ENCODE measurements at places on chromosomes 4 and X.
A peak's percentile ranks its signal among the peaks of the same experiment; 100 is the strongest.

- peak; percentile 49 for DNase-seq
Measured at GRCh38 chr4:99404595-99405287, 30.4 kb downstream of the ADH7 start.

DNA sequence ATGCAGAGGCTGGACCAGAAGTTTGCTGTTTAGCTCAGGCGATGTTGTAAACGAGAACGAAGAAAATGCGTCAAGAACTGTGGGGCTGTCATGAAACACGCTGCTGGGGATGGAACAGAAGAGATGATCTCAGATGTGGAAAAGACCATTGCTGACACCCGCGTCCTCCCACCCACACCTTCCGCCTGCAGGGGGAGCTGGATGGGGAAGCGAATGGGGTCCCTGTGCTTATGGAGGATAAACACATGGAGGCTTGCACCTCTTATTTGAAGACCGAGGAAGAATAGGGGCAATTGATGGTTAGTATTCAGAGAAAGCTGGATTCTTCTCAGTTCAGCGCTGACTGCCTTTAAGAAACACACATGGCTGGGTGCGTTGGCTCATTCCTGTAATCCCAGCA is 63.9 kb downstream of the GPR143 start:
- DNase-seq = no peak

DNA sequence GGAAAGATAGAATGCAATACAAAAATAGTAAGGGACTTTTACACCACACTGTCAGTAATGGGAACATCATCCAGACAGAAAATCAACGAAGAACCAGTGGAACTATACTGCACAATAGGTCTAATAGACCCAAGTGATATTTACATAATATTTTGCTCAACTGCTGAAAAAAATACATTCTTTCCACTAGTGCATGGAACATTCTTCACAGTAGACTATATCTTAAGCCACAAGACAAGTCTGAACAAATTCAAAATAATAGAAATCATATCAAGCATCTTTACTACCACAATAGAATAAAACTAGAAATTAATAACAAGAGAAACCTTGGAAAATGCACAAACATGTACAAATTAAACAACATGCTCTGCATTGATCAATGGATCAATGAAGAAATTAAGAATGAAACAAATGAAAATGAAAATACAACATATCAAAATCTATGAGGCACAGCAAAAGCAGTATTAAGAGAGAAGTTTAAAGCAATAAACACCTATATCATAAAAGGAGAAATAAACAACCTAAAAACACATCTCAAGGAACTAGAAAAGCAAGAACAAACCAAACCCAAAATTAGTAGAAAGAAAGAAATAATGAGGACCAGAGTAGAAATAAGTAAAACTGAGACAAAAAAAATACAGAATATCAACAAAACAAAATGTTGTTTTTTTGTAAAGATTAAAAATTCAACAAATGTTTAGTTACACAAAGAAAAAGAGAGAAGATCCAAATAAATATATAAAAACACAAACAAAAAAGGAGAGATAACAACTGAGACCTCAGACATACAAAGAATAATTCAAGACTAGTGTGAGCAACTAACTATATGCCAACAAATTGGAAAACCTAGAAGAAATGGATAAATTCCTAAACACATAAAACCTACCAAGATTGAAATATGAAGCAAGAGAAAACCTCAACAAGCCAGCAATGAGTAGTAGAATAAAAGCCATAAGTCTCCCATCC is 51.5 kb upstream of the ANTXR2 start:
- DNase-seq = no peak

- DNase-seq = no peak
Measured at GRCh38 chr4:25144870-25145481, 15.3 kb downstream of the SEPSECS start.

- peak; percentile 62 for DNase-seq
Measured at GRCh38 chrX:19563327-19563726, 48.0 kb upstream of the MAP3K15 start.

- no peak for DNase-seq
Measured at GRCh38 chr4:112377171-112377570, 80.0 kb downstream of the ALPK1 start.

DNA sequence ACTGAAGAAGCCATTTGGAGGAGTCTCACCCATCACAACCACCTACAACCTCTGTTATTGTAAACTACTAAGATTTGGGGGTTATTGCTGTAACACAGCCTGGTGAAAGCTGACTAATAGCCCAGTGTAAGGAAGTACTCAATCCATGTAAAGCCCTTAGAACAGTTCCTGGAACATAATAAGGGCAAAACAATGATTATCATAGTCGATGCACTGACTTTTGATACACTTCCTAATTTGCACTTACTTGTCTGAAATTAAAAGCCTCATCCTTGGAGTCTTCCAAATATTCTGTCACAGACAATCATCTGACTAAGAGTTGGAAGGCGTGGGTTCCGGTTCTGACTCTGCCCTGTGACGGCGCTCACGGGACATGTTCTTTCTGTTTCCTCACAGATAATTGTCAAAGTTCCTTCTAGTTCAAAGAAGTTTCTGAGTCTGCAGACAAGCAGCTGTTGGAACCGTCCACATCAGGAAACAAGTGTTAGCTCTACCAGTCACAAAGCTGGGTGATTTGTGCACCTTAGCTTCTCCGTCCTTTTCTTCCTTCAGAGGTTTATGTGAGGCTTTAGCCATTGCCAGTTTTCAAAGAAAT is 33.4 kb upstream of the RASGEF1B start:
- peak; percentile 20 for DNase-seq

DNA sequence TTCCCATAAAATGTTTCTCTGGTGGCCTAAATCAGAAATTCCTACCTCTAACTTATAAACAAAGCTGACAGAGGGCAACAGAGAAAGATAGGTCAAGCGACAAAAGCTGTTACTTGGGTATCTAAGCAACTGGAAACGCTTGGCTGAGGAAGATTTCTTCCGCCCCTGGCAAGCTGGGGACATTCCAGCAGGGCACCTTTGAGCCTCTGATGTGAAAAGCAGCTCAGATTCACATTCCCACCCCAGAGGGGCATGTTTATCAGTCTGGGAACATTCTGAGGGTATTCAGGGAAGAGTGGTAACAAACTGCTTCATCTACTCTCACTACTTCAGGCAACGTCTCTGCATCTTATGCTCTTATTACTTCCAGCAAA is 3.5 kb upstream of the CDS1 start:
- DNase-seq = no peak

- no peak for DNase-seq
Measured at GRCh38 chr4:185567381-185568376, 32.4 kb upstream of the PDLIM3 start.

GRCh38 chr4:7335344-7336066 is 99.2 kb downstream of the PSAPL1 start:
- DNase-seq = peak; percentile 52

DNA sequence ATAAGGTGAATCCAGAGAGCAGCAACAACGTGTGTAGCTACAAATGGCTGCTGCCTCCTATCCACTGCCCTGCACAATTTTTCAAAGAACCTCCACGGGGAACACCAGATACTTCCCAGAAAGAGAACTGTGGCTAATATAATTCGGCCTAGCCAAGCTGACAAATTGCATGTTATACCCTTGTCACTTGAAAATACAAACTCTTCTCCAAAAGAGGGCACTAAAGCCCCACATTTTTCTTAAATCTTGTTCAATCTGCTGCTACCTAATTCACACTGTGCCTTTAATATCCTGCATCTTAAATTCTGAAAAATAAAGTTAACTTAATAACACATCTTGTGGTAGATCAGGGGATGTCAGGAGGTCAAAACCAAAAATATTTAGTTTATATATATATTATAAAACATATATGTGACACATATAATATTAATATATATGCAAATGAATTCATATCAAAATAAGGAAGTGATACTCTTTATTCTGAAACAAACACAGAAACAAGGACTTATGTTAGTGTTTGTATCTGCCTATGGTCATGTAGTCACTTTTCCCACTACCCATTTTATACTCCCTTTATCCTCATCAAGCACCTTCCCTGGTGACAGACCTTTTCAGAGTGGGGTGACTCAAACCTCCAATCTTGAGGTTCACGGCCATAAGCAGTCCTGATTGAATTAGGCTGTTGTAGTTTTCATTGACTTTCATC is 24.1 kb downstream of the CT45A1 start:
- no peak for DNase-seq

DNA sequence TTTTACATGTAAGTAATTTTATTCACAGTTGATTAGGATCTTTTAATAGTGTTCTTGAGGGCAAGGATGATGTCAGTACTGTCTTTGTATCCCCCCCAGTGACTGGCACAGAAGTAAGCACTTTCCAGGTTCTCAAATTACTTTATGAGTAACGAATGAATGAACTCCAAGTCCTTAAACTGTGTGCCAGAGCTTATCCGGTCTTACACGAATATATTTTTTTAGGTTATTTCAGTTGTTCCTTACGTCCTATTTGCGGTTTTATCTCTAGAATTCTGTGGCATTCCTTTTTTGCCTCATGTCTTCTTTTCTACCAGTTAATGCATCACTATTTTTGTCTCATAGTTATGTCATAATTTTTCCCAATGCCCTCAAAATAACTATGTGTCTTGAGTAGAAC is 106.9 kb upstream of the MID1IP1 start:
- DNase-seq = no peak

DNA sequence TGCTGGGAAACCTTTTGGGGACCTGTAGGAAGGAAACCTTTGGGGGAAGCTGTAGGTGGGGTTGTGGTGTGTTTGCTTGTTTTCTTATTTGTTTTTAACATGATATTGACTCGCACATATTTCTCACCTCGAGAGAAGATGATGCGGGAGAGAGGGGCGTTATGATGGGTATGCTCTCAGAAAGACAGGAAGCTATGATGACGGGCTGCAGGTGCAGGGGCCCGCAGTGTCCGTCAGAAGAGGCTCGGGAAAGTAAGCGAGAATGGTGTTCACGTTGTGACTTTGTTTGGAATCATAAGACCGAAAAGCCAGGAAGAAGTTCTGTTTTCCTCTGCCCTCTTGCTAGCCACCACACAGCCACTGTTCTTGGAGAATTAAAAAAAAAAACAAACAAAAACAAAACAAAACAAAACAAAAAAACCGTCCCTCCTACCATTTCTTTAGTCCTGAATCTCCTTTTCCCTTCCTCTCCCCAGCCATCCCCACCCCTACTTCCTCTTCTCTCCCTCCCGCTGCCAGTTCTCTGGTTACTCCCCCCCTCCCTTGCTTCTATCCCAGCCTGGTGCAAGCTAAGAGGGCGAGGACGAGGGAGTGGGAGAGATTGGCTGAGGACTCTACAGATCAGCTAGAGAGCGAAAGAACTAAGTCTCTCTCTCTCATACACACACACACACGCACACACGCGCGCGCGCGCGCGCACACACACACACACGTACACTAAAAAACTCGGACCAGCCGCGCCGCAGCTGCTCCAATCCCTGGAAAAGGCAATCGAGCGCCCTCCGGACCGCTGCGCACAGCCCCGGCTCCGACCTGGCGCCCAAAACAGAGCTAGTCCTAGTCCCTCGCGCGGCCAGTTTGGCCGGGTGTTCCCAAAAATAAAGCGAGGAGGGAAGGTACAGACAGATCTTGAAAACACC is at the start of gene BMP3:
TSS of gene BMP3 (plus strand) at position 648 of the 920 bp plus-strand sequence. CDS start 577 bp downstream, outside the sequence.
- DNase-seq = no peak

DNA sequence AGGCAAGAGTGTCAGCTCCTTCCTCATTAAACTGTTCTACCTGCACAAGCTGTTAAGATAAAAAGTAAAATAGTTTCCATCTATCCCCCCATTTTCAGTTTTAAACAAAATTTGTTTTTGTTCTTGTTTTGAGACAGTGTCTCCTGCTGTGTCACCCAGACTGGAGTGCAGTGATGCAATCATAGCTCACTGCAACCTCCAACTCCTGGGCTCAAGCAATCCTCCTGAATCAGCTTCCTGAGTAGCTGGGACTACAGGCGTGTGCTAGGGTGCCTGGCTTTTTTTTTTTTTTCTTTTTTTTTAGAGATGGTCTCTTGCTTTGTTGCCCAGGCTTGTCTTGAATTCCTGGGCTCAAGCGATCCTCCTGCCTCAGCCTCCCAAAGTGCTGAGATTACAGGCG is 105.4 kb downstream of the HS6ST2 start:
- DNase-seq = no peak

DNA sequence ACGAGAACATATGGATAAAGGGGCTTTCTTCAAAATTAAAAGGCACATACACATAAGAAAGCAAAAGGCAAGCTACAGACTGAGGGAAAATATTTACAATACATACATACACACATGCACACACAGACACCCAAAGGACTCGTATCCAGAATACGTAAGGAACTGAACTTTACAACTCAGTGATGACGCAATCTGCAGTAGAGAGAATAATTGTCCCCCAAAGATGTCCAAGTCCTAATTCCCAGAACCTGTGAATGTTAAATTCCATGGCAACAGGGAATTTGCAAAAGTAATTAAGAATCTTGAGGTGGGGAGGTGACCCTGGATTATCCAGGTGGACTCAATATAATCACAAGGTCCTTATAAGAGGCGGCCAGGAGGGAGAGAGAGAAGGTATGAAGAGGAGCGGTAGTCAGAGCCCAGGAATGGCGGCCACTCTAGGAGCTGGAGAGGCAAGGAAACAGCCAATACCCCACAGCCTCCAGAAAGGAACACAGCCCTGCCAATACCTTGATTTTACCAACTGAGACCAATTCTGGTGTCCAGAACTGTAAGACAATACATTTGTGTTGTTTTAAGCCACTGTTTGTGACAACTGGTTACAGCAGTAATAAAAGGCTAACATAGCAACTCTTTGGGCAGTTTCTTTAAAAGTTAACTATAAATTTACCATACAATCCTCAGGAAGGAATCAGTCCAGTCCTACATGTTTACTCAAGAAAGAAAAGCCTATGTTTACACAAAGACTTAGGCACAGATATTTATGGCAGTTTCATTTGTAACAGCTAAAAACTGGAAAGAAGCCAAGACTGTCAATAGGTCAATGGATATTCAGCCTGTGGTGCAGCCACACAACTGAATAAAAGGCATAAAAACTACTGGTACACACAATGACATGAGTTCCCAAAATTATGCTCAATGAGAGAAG is 27.3 kb upstream of the STS start:
- no peak for DNase-seq

DNA sequence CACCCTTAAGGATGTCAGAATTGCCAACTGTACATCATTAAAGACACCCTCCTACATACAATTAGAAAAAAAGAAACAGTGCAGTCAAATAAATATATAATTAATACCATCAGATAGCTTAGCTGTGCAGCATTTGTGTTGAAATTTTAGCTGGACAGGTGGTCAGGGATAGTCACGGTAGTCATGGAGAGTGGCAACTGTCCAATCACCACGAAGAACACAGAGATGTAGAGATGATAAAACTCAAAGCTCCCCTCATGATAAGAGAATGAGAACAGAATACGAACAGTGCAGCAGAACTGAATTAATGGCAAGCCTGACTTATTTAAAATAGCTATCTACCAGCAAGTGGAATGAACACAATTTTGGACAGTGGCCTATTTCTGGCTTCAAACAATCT is 27.2 kb downstream of the SLC39A8 start:
- DNase-seq = no peak

DNA sequence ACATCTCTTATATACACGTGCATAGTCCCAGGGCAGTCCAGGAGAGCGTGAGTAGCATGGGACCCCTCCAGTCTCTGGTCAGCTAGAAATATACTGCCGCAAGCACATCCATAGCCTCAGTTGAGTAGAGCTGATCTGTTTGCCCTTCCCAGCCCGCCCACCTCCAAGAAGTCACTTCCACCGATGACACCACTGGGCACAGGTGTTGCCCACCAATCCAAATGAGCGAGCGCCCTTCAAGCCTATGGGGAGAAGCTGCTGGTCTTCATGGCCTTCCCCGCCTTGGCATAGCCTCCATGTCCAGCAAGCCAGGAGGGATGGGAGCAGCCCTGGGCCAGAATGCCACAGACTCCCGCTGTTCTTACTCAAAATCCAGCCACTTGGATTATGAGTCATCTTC is 10.2 kb downstream of the DUSP9 start:
- no peak for DNase-seq
